ENCODE measurements at places on chromosomes 2 and 18.
A peak's percentile ranks its signal among the peaks of the same experiment; 100 is the strongest.

DNA sequence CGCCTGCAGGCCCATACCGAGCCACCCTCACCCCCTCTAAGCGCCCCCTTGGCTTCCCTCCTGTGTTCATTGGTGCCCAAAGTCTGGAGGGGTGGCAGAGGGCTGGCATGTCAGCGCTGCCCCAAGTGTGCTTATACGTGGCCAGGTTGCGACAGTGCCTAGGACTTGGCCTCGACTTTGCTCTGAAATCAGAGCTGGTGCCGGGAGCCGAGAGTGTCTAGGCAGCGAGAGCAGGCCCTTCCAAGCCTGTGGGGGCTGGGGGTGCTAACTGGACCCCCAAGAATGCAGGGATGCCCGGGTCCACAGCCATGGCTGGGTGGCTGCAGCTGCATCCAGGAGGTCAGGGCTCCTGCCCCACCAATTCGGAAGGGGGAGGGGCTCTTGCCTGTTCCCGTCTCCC, 95.6 kb upstream of the MGAT5 start:
- no peak for ATAC-seq

DNA sequence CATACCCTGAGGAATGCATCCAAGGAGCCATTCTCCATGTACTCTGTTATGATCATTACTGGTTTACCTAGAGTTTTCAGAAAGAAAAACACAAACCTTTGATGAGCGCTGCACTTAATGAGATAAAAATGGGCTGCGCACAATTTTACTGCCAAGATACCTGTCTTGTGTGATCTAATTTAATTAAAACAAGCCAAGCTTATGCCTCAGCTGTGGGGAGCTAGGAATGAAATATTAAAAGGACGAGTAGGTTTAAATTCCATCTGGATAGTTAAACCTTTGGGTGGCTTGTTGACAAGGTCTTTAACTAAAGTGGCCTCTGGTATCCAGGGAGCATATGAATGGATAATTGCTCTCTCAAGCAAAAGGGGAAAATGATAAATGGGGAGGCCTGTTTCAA, 135.0 kb downstream of the EPHA4 start:
- ATAC-seq, result no peak

- ATAC-seq, result no peak
Measured at GRCh38 chr2:192026825-192027120, 168.0 kb downstream of the TMEFF2 start.

DNA sequence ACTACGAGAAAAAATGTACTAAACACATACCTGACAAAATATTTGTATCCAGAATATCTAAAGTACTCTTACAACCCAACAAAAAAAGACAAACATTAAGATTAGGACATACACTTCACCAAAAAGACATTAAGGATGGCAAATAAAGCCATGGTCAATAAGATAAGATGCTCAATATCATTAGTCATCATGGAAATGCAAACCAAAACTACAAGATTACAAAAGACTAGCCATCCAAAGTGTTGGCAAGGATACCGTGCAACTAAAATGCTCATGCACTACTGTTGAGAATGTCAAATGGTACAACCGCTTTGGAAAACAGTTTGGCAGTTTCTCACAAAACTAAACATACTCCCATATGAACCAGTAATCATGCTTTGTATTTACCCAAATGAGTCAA, 29.7 kb downstream of the MAP3K2 start:
- no peak for ATAC-seq

DNA sequence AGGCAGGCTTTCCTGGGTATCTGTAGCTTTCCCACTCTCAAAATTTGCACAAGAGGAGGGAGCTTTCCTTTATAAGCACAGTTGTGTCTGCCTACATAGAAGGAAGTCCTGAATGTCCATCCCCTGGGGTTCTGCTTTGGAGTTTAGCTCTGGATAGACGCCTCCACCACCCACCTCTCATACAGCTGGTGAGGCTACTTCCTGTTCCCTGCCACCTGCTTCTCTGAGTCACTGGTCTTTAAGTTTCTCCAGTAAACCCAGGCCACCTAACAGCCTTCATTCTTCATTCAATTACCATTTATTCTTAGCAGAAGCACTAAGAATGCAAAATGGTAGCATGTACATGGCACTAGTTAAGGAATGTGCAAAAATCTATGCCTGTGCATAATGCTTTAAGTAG, 407.8 kb downstream of the CDH2 start:
- no peak for ATAC-seq

- no peak for ATAC-seq
Measured at GRCh38 chr2:230902180-230902899, 22.7 kb downstream of the GPR55 start.

DNA sequence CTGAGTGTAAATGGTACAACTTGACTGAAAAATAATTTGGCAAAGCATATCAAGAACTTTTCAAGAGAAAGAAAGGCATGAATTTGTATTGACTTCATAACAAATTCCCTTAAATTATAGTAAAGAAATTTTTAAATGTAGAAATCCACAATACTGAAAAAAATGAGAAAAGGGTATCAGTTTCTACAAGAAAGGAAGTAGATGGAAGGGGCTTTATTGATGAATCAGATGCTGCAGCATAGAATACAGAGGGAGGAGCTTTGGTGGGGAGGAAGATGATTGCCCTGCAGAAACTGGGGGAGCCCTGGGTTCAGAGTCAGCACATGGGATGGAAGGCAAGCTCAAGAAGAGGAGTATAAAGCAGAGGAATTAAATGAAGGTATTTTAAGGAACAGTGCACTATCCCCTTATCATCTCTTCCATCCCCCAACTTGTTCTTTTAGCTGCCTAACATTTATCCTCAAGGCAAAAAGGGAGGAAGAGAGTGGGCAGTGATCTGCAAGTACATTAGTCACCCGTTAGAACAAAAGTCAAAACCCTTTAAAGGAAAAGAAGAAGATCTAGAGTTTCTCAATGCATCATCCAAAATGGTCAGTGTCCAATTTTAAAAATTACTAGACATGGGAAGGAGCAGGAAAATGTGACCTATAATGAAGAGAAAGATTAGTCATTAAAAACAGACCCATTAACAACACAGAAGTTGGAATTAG, 77.7 kb downstream of the KCTD18 start:
- ATAC-seq, result no peak

GRCh38 chr2:170380267-170380666, 202.3 kb downstream of the MYO3B start:
- ATAC-seq, result no peak

- ATAC-seq, result no peak
Measured at GRCh38 chr18:47519706-47520105, 268.2 kb upstream of the SKOR2 start.

- no peak for ATAC-seq
Measured at GRCh38 chr2:217610401-217610814, 392.4 kb downstream of the TNS1 start.

- no peak for ATAC-seq
Measured at GRCh38 chr2:43178055-43178598, 48.3 kb downstream of the ZFP36L2 start.

- ATAC-seq, result no peak
Measured at GRCh38 chr2:53033411-53033810, 734.2 kb upstream of the CHAC2 start.

- ATAC-seq, result no peak
Measured at GRCh38 chr18:79737426-79737825, 57.8 kb downstream of the CTDP1 start.

- ATAC-seq, result no peak
Measured at GRCh38 chr2:136376798-136377211, 258.9 kb upstream of the CXCR4 start.

GRCh38 chr18:79869591-79870300, 72.0 kb downstream of the KCNG2 start:
- ATAC-seq, result no peak

DNA sequence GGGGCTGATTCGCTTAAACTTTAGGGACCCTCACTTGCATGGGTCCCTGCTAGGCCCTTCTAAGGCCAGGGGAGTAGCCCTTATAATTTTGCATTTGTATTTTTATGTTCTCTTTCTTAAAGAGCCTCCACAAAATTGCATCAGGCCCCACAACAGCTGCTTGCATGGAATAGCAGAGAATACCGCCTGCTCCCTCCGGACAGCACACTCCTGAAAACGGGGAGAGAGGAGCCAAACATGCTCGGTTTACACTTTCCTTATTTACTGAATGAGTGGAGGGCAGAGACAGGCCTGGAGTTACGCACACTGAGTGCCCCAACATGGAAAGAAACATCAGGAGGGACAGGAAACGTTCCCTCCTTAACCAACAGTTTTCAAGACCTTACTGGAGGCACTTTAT, 132.2 kb downstream of the ANTXR1 start:
- ATAC-seq, result no peak

GRCh38 chr2:33765122-33765521, 166.0 kb upstream of the FAM98A start:
- ATAC-seq, result no peak

DNA sequence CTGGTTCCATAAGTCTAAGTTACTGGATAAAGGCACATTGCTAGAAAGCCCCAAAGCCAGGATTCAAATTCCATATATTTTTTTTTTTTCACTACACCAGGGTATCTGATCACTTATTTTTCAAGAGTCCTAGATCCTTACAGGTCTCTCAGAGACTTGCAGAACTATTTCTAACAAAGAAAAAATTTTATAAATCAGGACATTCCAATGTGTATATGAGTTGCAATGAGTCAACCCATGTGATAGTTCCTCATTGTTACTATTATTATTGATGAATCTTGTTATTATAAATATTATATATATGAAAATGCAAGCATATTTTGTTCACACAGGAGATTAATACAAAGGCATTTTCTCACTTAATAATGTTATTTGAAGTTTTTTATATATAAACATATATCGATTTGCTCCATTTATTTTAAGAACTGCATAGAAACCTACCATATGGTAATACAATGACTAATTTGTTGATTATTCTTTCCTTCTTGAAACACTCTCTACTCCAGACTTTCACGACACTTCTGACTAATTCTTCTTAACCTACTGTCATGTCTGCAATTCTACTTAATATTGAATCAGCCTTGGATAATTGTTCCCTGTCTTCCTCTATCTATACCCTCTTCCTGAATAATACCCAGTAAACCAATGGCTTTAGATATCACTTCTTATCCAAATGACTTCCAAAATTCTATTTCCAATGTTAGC, 968.4 kb upstream of the NRXN1 start:
- no peak for ATAC-seq

DNA sequence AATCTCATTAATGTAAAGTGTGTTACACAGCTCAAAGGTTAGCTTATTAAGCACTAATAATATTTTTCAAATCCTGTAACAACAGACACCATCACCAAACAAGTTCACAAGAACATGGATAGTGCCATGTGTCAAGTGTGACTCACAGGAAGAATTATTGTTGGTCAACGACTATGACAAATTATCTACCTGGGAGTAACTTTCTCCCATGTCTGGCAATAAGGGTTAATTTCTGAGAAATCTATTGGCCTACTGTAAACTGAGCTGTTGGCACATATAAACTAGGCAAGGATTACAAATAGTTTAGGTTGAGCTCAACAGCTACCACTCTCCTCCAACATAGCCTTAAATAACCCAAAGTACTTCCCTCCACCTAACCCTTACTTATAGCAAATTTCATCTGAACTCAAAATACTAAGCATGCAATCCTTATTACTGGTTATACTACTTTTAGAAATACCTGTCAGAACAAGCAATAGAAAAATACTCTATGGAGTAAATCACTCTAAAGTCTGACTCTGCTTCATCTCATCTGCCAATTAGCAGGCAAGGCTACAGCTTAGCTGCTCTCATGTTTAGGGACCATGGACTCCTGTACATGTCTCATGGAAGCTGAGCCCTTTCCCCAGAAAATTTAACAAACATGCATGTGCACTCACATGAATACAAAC, 223.0 kb downstream of the NBAS start:
- no peak for ATAC-seq

GRCh38 chr2:189583227-189584198, 2.9 kb upstream of the SLC40A1 start:
- no peak for ATAC-seq

DNA sequence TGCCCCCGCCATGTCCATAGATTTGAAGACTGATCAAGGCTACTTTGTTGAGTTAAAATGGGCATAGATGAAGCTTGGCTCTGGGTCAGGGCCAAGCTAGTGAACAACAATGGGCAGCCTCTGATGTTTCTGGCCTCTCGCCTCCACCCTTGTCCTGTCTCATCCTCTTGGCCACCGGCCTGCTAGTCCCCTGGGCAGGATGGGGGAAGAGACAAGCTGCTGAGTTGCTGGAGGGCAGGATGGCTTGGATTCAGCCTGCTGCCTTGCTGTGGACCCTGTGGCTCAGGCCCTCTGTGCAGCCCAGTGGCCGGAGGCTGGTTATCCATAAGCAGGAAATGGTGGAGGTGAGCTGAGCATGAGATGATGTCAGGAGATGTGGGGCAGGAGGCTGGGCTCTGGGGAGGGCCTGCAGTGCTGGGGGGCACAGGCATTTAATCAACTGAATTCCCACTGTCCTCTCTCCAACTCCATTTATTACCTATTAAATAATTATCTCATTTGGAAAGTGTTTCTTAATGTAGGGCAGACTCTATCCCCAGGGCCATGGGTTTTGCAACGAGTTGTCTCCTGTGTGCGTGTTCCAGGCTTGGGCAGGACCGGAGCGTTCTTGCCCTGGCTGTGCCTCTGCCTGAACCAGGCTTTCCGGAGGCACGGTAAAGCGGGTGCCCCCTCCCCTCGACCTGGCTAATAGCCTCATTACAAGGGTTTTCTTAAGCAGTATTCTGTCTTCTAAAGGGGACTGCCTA, 122.9 kb downstream of the GLI2 start:
- ATAC-seq, result no peak

GRCh38 chr2:182049372-182050148, 63.9 kb downstream of the PPP1R1C start:
- peak; percentile 39 for ATAC-seq

DNA sequence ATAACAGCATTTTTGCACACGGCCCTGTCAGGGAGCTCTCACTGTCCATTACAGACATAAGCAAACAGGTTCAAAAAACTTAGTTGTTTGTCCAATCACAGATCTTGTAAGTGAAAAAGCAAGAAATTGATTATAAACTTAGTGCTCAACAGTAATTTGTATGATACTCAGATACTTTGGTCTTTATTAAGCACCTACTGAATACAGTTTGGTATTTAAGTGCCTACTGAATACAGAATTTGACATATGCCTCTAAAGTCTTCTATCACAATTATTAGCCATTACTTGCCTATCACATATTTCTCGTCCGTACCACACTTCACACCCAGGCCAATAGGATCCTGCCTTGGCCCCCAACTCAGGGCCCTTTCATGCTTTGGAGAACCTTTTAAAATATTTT, 283.1 kb downstream of the SUCLG1 start:
- ATAC-seq, result no peak

DNA sequence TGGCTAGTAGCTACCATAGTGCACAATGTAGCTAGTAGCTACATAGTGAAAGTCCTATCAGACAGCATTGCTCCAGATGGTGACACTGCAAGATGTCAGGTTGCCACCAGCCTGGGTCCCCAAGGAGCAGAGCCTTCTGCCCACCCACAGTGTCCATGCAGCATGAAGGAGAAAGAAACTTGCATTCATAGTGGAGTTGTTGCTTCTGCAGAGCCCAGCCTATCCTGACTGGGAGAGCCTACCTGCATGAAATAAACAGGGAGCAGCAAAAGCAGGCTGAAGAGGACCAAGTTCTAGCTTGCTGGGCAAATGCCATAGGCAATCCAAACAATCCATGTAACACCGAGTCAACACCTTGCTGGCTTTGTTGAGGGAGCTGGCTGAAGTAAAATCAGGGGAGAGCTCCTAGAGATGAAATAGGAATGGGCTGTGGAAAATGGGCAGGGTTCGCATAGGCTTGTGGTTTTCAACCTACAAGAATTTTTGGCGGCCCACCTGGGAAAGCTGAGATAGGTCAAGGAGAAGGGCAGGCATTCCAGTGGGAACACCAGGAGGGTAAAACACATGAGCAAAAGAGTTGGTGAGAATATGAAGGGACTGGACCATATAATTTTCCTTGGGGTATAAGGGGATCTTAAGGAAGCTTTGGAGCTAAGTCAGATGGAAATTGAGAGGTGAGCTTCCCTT, 195.8 kb downstream of the CYP26B1 start:
- ATAC-seq, result no peak

GRCh38 chr2:213806125-213806726, 522.0 kb downstream of the SPAG16 start:
- ATAC-seq, result no peak
